ENCODE measurements at places on chromosomes 2 and 18.

- DNase-seq = no peak
These were observed 13.9 kb upstream of the IL37 start for GRCh38 chr2:112896909-112897623.

GRCh38 chr2:66021296-66021695 is 413.6 kb upstream of the MEIS1 start:
- no peak for DNase-seq

GRCh38 chr2:111100765-111101162 is 19.9 kb upstream of the BCL2L11 start:
- no peak for DNase-seq

DNA sequence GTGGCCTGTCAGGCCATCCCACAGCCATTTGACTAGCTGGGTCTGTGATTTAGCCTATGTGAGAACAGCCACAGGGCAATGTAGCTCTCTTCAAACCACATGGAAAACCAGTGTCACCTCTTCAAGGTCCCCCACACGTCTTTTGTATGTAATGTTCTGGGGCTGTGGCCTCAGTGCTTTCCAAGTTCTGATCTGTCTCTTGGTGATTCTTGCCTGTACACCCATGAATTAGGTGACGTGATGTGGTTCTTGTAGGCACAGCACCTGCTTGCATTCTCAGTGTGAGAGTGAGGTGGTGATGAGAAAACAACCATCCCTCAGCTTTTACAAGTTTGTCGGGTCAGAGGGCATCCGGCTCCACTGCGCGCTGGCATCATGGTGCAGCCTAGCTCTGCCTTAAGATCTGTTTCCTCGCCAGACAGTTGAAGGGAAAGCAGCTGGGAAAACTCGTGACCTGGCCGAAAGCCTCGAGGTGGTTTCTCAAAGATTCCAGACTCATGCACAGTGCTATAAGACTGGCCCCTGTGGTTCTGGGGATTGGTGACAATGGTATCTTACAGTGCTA is 125.8 kb downstream of the TANC1 start:
- DNase-seq = no peak

DNA sequence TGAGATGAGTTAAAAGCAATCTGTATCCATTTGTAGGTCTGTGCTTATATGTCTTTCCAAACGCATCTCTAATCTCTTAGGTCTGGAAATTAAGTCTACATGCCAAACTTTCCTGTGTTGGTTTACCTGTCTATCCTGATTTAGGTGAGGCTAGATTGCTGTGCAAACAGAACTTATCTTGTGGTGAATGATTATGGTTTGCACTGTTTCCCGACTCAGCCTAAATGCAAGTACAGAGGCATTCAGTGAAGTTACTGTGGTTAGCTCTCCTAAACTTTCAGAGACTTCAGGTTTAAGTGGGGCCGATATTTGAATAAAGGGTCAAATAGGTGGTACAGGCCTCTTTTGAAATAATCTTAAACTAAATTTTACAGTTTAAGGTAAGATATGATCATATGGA is 103.5 kb downstream of the ICOS start:
- no peak for DNase-seq

DNA sequence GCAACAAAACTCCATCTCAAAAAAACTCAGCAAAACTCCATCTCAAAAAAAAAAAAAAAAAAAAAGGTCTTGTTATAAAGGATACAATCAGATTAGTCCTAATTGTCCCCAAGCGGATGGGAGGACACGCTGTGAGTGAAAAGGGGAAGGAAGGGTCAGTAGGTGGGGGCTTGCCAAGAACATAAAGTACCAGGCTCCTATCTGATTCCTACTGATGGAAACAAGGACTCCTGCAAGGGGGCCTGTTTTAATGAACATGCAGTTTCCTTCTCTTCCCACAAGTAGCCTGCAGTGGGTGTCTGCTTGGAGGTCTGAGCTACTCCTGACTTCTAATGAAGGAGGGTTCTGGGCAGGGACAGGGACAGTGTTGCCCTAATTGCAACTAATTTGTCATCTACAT is 7.9 kb downstream of the SCG2 start:
- DNase-seq = no peak

DNA sequence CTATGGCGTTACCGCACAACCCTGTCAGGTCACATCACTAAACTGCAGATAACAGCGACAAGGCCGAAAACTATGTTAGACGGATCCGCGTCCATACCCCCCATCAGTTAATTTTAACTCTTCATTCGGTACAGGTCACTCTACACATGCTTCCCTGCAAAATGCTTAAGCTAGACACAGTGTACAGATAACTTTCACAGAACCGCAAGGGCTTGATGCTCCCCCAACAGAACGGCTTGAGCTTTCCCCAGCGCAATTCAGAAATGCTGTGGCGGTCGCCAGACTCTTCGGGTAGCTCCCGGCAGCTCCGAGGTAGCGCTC is 283 bp upstream of the RBBP8 start:
- no peak for DNase-seq

- DNase-seq = no peak
These were observed 39.5 kb downstream of the INO80C start for GRCh38 chr18:35458271-35458670.

- DNase-seq = no peak
These were observed 4.0 kb downstream of the ARL4C start for GRCh38 chr2:234492717-234493485.

GRCh38 chr2:168583064-168583709 is 127.1 kb downstream of the CERS6 start:
- DNase-seq = no peak

- DNase-seq = no peak
These were observed 339.8 kb upstream of the EPHA4 start for GRCh38 chr2:221911890-221912289.

GRCh38 chr18:59909289-59910036 is 9.7 kb downstream of the PMAIP1 start:
- DNase-seq = no peak

DNA sequence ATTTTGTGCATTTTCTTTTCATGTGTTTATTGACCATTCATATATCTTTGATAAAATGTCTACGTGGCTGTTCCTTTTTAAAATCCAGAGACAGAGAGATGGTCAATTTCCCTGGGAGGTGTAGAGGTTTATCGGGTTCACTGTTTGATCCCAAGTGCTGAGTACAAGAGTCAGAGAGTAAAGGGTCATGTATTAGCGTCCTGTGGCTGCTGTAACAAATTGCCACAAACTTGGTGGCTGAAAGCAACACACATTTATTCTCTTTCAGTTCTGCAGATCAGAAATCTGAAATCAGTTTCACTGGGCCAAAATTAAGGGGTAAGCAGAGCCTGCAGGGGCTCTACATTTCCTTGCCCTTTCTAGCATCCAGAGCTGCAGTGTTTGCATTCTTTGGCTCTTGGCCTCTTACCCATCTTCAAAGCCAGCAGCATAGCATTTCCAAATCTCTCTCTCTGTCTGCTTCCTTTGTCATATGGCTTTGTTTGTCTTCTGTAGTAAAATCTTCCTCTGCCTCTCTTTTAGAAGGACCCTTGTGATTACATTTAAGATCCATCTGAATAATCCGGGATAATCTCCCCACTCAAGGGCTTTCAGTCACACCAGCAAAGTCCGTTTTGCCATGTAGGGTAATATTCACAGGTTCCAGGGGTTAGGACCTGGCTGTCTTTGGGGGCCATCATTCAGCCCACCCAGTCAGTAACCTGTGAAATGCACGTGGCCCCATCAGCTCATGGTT is 49.9 kb downstream of the TMEM17 start:
- no peak for DNase-seq

DNA sequence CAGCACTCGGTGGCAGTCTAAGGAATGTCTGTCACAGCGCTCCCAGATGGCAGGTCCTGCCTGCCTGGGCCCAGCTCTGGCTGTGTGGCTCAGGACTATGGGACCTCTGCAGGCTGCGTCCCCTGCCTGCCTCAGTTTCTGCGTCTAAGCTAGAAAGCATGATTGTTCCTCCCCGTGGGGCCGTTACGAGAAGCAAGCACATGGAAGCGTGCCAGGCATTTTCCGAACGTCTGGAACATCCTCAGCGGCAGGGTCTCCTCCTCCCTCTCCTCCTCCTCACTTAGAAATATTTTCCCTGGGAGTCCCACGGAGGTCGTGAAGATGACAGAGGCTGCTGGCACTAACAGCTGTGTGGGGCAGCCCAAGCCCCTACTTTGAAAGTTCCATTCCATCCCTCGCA is 43.3 kb downstream of the LRRFIP1 start:
- no peak for DNase-seq

GRCh38 chr2:83478037-83478436 is 981.0 kb downstream of the SUCLG1 start:
- DNase-seq = no peak

DNA sequence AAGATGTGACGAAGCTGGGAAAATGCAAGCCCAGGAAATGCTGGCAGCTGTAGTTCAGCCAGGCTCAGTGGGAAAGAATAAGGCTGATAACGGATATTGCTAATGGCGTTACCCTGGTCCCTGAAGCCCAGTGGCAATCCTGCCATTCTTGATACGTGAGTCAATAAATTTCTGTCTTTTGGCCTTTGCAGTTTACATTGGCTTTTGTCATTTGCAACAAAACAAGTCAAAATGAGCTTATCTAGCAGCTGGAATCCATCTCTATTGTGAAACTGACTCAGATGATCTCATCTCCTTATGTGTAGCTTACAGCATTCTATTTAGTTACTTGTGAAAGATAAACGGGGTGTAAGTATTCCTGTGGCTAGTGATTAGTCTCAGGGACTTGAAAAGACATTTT is 43.8 kb downstream of the ARL6IP6 start:
- no peak for DNase-seq

DNA sequence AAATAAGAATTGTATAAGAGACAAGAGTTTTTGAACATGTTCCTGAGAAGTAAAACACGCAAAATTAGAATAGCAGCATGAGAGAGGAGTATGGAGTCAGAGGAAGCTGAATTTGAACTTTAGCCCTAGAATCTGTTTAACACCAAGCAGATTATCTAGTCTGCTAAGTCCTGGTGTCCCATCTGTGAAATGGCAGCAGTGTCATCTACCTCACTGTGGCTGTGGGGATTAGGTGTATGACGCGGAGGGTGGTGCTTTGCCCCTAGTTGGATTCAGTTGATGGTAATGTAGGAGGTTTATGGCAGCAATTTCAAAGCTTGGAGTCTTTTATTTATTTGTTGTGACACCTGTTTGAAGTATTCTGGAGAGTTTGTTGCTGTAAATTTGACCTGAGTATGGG is 79.2 kb downstream of the ZNF532 start:
- DNase-seq = no peak
